Uterine smooth muscle cell (primary cell): ENCODE measurements at places on chromosomes 6 and 20. TPM values are rescaled to one million over a fixed set of nuclear protein-coding genes. Genes with fewer than 3 reads are reported as not detected.

LAMA5 gene
- total RNA-seq, result 25.2 and 68.2 TPM in 2 replicates

MEP1A gene
- total RNA-seq, result not detected in 2 replicates

SLC12A5 gene
- under 0.01 TPM in 1 of 2 replicates, not detected in the other for total RNA-seq

DLL1 gene
- total RNA-seq, result 1.00 and 1.3 TPM in 2 replicates

CTAGE9 gene
- not detected in 2 replicates for total RNA-seq

IDH3B gene
- 87.4 and 137 TPM in 2 replicates for total RNA-seq

SALL4 gene
- 0.22 and 0.25 TPM in 2 replicates for total RNA-seq

CDH4 gene
- 5.1 and 8.5 TPM in 2 replicates for total RNA-seq

ZKSCAN3 gene
- total RNA-seq, result 5.9 and 6.1 TPM in 2 replicates

TENT5A gene
- total RNA-seq, result 30.1 and 56.0 TPM in 2 replicates

PNLDC1 gene
- not detected in 2 replicates for total RNA-seq

SIGLEC1 gene
- not detected in 2 replicates for total RNA-seq
